Activated T-helper 2 cell treated with anti-CD3 and anti-CD28 coated beads, Interferon-gamma antibody, Interleukin-2, Interleukin-4, amounts not matched to agents 10 μg/mL and 5 μg/mL and 100 μg/mL, durations not matched to agents 14 hours and 24 hours and 36 hours (primary cell): ENCODE measurements at places on chromosomes 6 and 20.

GRCh38 chr6:64310214-64310613 lies 674.6 kb downstream of the PHF3 start:
- no peak for DNase-seq
- H3K27me3 ChIP-seq, result no peaks in the 10 kb centered on the region
- H3K4me3 ChIP-seq, result no peak overlapping the region
- H3K36me3 ChIP-seq, result no peaks in the 10 kb centered on the region
- no peaks in the 10 kb centered on the region for H3K4me1 ChIP-seq
- H3K27ac ChIP-seq, result no peak overlapping the region

DNA sequence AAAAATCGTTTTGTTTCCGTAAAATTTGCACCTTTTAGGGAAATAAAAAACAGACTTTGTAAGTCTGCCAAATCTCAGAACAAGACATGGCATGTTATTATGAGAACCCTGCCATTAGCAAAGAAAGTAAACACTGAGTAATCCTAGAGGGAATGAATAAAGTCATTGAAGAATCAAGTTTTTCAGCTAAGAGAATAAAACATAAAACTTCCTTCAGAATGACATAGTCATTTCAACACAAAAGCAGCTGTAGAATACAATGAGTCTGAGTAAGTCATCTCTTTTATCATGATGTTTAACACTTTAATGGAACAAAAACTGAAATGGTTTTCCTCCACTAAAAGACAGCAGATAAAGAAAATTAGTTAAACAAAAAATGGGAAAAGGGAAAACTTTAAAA lies 10.3 kb upstream of the DST start:
- no peak overlapping the region for H3K4me3 ChIP-seq
- peaks cover 2% of the 10 kb centered on the region for H3K4me1 ChIP-seq
- no peaks in the 10 kb centered on the region for H3K36me3 ChIP-seq
- DNase-seq, result no peak
- peaks cover 2% of the 10 kb centered on the region for H3K27me3 ChIP-seq
- H3K27ac ChIP-seq, result no peak overlapping the region

DNA sequence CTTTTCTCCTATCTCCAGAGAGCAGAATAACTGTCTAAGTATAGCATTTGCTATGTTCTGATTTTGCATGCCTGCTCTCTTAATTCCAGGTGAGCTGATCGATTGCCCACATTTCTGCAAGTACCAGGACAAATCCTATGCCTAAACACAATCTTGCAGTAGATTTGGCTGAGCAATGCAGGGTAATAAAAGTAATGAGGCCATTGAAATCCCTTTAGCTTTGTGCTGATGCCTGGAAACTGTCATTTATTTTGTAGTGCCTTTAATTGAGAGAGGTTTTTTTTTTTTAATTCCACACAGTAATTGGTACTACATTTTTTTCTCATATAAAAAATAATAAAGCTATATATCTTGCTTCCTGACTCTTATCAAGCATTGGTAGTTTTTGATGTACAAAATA lies 252.3 kb downstream of the NKAIN2 start:
- H3K36me3 ChIP-seq, result no peaks in the 10 kb centered on the region
- H3K4me1 ChIP-seq, result peaks cover 6% of the 10 kb centered on the region
- no peaks in the 10 kb centered on the region for H3K27me3 ChIP-seq
- no peak overlapping the region for H3K27ac ChIP-seq
- no peak overlapping the region for H3K4me3 ChIP-seq

GRCh38 chr6:105594821-105595220 lies 191.9 kb upstream of the PREP start:
- H3K4me3 ChIP-seq, result no peak overlapping the region
- no peaks in the 10 kb centered on the region for H3K27me3 ChIP-seq
- H3K4me1 ChIP-seq, result peaks cover 48% of the 10 kb centered on the region
- H3K27ac ChIP-seq, result no peak overlapping the region

GRCh38 chr20:22653658-22654642 lies 69.6 kb upstream of the FOXA2 start:
- H3K4me3 ChIP-seq, result no peak overlapping the region
- H3K27me3 ChIP-seq, result no peaks in the 10 kb centered on the region
- H3K4me1 ChIP-seq, result no peaks in the 10 kb centered on the region
- H3K36me3 ChIP-seq, result no peaks in the 10 kb centered on the region
- no peak overlapping the region for H3K27ac ChIP-seq

GRCh38 chr6:84416043-84416657 lies 188.7 kb upstream of the CEP162 start:
- H3K36me3 ChIP-seq, result no peaks in the 10 kb centered on the region
- no peaks in the 10 kb centered on the region for H3K27me3 ChIP-seq
- DNase-seq, result no peak
- H3K27ac ChIP-seq, result no peak overlapping the region
- no peak overlapping the region for H3K4me3 ChIP-seq
- H3K4me1 ChIP-seq, result no peaks in the 10 kb centered on the region

GRCh38 chr6:135382182-135382628 lies 115.3 kb downstream of the AHI1 start:
- H3K4me1 ChIP-seq, result peaks cover 14% of the 10 kb centered on the region
- DNase-seq, result no peak
- peaks cover 34% of the 10 kb centered on the region for H3K36me3 ChIP-seq
- H3K4me3 ChIP-seq, result no peak overlapping the region

- peak overlapping the region; percentile 81 for H3K27ac ChIP-seq
- peaks cover 59% of the 10 kb centered on the region for H3K4me1 ChIP-seq
- DNase-seq, result peak; percentile 59
- peaks cover 18% of the 10 kb centered on the region for H3K27me3 ChIP-seq
Measured at GRCh38 chr6:85449388-85449817, 480 bp upstream of the NT5E start.
